Hematopoietic multipotent progenitor cell (in vitro differentiated cells): ENCODE measurements at places on chromosomes 4 and X.

DNA sequence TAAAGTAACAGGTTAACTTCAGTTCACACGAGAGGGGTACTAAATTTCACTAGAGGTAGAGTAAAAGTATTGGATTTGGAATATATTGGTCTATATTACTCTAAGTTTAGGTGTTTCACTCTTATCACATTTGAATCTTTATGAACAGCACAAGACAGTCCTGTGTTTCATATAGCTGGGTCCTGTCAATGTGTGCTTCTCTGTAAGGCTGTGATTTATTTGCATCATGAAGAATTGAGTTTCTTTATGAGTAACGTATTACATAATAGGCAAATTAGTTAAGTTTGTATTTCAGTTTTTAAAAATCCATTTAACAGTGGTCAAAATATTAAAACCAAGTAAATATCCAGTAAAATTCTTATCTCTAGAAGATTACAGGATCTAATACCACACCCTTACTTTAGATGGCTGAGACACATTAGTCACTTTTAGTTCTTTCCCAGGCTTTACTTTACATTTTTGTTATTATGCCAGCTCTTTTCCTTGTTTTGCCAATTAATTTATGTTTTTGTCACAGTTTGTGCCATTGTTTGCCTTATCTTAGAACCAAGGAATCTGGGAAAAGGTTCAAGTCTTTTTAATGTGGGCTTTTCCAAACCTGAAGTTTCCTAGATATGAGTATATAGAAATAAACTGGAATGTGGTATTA, 32.1 kb downstream of the NUDT6 start:
- no peak for DNase-seq

DNA sequence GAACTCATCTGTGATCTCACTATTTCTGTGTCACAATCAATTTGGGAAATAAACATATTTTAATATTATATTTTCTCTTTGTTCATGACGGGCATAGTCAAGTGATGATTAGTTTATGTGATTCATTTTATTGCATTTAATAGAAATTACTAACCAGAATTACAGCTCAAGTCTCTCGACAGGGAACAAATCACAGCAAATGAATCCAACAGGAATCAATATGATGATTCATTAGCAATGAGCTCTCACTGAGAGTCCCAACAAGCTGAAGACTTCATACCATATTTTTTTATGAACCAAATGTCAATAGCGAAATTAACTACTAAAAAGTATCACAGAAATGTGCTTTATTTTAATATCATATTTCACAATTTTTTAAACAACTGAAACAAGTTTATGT, 649.7 kb downstream of the GRID2 start:
- DNase-seq: no peak

- no peak for DNase-seq
Measured at GRCh38 chr4:85939595-85939994, 420.3 kb downstream of the MAPK10 start.

GRCh38 chr4:16992566-16993225, 94.3 kb upstream of the LDB2 start:
- no peak for DNase-seq

- no peak for DNase-seq
Measured at GRCh38 chrX:103100484-103100883, 7.5 kb upstream of the NXF3 start.

- no peak for DNase-seq
Measured at GRCh38 chr4:162891788-162892707, 274.6 kb downstream of the NAF1 start.

DNA sequence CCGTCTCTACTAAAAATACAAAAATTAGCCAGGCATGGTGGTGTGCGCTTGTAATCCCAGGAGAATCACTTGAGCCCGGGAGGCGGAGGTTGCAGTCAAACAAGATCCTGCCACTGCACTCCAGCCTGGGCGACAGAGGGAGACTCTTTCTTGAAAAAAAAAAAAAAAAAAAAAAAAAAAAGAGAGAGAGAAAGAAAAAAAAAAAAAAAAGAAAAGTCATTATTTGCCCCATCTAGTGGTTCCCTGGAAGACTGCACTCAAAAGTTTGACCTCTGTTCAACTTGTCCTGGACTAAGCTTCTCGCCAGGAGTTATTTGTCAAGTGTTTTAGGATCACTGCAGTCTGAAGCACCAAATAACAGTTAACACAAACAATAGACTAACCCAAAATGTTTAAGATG, 45.3 kb upstream of the KCTD8 start:
- peak; percentile 22 for DNase-seq

- no peak for DNase-seq
Measured at GRCh38 chr4:70195425-70195824, at the start of gene ODAM. Gene ODAM, plus strand, starts transcription at chr4:70195725. Its CDS starts 819 bp downstream, at chr4:70196544.
